ENCODE measurements at places on chromosomes 6 and 20. TPM values are rescaled to one million over a fixed set of nuclear protein-coding genes. Genes with fewer than 3 reads are reported as not detected.

The TFAP2A gene
- 0.18 TPM for total RNA-seq

The ERVFRD-1 gene
- total RNA-seq: not detected

The TNXB gene
- 11.4 TPM for total RNA-seq

The PDE10A gene
- total RNA-seq: not detected

The C4B gene
- 2.2 TPM for total RNA-seq

The AHI1 gene
- total RNA-seq: 27.6 TPM

The POFUT1 gene
- total RNA-seq: 13.6 TPM

The ULBP3 gene
- 1.6 TPM for total RNA-seq

The ZNF311 gene
- total RNA-seq: 0.40 TPM

The MEA1 gene
- total RNA-seq: 23.7 TPM

Data from T-helper 17 cell (primary cell).